Peyer's patch (tissue), 4 donors: ENCODE measurements at places on chromosomes 6 and 20. TPM values are rescaled to one million over a fixed set of nuclear protein-coding genes. Genes with fewer than 3 reads are reported as not detected.

GRCh38 chr20:57893366-57893999 lies 183.7 kb upstream of the PMEPA1 start:
- DNase-seq: peak; percentile 13

DNA sequence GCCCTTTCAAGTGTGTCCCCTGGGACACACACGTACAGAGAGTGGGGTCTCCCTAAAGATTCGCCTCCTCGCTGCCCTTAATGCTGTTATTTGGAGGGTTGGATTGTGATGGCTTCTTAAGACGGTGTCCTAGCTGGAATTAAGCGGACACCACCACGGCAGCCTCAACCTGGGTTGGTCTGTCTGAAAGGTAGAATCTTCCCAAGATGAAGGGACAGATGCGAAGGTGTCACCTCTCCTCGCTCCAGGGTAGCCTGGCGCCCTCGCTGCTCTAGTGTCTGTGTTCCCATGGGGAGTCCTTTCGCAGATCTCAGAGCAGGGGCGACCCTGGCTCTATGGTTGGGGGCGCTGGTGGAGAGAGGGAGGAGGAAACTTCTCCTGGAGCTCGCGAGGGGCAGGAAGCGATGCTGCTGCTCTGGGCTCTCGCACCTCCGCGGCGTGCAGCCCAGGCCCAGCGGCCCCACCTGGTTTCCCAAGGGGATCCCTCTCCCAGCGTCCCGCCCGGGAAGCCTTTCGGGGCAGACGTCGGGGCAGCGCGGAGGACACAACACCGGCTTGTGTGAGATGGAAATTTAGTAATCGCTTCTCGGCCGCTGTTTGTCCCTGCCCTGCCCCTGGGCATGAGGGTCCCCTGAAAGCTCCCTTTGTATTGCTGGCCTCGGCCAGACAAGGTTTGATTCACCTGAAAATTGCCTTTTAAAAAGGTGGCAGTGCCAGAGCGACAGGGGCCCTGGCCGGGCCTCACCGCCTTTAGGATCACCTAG lies 1.7 kb downstream of the RSPO3 start:
- DNase-seq: no peak

DNA sequence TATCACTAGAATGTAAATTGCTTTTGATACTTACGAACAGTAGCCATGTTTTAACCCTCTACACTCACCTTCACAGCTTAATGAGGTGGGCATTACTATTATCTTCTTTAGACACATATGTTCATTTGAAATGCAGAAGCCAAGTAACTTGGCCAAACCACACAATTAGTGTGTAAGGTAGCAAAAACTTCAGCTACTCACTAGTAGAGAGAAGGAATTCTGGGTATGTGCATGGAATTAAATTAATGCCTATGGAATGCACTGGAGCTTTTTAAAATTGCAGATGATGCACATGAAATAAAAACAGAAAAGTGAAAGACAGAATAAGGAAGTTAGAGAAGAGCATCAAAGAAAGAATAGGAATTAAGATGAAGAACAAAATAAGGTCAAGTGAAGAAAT lies 494.0 kb downstream of the ADGRB3 start:
- no peak for DNase-seq

- no peak for DNase-seq
Measured at GRCh38 chr6:87669051-87669450, 33.0 kb downstream of the AKIRIN2 start.

DNA sequence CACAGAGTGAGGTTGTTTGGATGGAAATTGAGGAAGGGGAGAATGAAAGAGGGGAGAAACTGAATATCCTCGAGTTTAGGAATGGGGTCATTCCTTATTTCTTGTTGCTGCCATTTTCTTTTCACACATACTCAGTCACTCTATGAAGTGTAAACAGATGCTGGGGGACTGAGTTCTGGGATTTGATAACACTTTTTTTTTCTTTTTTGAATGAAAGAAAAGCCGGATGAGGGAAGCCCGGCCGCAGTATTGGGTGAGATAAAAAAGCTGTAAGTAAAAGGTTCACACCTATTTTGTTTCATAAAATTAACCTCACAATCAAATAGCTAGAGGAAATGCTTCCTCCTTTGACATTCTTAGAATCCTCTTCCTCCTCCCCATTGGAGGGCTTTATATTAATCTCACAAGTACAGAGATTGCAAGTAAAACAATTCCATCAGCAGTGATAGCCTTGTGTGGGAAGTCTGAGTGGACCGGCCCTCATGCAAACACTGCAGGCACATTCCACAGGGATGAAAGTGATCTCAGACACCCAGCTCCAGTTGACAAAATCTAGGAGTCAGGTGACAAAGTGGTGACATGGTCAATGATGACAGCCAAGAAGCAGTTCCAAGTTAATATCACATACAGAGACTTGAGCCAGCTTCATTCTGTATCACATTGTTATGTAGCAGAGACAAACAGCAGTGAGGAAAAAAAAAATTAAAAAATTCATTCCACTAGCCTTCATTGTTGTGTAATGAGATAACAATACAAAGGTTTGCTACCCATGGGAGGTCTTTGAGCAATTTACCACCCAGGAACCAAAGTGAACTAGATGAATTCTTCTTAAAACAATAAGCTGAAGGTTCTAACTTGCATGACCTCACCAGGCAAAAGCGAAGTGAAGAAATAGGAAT lies 391.1 kb upstream of the HSF2 start:
- no peak for DNase-seq

The FOXQ1 gene
- total RNA-seq: not detected

The TGM3 gene
- not detected for total RNA-seq
